ENCODE measurements at places on chromosomes 7 and 10. TPM values are rescaled to one million over a fixed set of nuclear protein-coding genes. Genes with fewer than 3 reads are reported as not detected.

- DNase-seq = no peak
Observed at GRCh38 chr10:132320654-132321469, 11.1 kb upstream of the LRRC27 start.

DNA sequence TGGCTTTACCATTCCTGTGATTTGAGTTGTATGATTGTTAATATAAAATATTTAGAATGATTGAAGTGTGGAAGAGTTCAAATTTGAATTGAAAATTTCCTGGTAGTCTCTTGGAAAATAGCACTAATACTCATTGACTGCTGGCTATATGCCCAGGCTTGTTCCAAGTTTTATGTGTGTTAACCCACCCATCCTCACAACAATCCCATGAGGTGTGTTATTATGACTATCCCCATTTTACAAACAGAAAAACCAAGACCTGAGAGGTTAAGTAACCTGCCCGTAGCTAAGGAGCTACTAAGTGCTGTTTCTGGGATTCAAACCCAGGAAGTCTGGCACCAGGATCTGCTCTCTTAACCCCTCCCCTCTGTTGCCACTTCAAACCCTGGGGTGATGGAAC, 213.9 kb downstream of the CREB5 start:
- no peak for DNase-seq

SORCS1 gene
- 5.4 TPM for total RNA-seq

NME8 gene
- total RNA-seq = not detected

Data from type B pancreatic cell (in vitro differentiated cells).